ENCODE measurements at places on chromosomes 11 and 22.
A peak's percentile ranks its signal among the peaks of the same experiment; 100 is the strongest.

DNA sequence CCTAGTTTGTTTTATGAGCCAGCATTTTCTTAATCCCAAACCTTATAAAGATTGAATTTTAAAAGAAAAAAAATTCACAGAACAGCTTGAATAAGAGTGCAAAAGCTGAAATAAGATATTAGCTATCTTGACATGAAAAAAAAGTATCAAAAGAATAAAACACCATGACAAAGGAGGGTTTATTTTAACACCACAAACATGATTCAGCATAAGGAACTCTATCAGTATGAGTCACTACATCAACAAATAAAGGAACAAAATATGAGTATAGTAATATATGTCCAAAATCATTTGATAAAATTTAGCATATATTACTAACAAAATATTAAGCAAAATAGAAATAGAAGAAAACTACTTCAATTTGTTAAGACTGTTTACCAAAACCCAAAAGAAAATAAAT, 9.6 kb upstream of the LMO1 start:
- no peak for DNase-seq

DNA sequence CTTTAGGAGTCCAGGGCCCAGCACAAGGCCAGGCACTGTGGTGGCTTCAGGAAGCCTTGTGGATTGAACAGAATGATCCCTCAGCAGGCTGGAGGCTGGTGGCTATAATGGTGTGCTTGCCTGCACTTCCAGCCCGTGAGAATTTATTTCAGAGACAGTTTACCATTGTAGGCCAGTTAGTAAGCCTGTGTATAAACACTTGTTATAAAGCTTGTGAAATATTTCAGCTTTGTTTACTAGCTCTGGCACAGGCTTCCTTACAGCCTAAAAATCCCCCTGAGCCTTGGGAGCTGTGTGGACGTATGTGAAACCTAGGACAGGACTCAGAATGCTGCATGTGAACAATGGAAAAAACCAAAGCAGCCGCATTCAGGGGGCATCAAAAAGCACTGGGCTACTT, 26.6 kb upstream of the ACER3 start:
- DNase-seq = no peak

GRCh38 chr11:82703796-82704195, 29.9 kb downstream of the FAM181B start:
- no peak for DNase-seq

DNA sequence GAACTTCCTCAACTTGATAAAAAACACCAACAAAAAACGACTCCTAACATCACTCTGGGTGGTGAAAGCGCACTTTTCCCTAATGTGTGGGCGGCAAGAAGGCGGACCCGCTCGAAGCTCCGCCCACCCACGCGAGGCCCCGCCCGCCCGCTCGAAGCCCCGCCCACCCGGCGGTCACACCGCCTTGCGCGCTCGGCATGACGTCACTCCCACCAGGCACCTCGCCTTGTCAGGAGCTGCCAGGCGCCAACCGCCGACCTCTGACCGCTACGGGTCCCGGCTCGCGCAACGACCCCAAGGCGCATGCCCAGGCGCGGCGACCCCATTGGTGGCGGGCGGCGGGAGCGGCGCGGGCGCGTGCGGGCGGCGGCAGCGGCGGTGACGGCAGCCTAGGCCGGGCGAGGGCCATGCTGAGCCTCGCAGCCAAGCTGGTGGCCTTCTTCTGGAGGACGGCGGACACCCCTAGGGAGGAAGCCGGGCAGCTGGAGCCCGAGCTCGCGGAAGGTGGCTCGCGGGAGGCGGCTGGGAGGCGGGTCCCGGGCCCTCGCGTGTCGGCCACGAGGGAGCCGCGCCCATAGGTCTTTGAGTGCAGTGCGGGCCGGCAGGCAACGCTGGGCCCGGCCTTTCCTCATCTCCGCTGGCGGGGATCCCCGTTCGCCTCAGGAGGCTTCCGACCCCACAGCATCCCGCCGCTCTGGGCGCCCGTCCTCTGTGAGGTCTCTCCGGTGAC, at the start of gene MOV10L1:
TSS of gene MOV10L1 (plus strand) at position 325 of the 730 bp plus-strand sequence. CDS start at position 408, 83 bp downstream.
- DNase-seq = no peak

DNA sequence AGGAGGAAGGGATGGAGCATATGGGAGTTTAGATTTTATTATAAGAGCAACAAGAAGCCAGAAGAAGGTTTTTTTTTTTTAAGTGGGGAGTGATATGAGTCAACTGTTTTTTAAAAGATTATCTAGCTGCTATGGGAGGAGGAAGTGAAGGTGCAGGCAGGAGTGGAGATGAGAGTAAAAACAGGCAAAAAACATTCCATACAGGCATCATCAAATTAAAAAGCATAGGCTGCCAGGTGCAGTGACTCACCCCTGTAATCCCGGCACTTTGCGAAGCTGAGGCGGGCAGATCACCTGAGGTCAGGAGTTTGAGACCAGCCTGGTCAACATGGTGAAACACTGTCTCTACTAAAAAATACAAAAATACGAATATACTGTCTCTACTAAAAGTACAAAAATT, 368.4 kb upstream of the MTNR1B start:
- DNase-seq = no peak

DNA sequence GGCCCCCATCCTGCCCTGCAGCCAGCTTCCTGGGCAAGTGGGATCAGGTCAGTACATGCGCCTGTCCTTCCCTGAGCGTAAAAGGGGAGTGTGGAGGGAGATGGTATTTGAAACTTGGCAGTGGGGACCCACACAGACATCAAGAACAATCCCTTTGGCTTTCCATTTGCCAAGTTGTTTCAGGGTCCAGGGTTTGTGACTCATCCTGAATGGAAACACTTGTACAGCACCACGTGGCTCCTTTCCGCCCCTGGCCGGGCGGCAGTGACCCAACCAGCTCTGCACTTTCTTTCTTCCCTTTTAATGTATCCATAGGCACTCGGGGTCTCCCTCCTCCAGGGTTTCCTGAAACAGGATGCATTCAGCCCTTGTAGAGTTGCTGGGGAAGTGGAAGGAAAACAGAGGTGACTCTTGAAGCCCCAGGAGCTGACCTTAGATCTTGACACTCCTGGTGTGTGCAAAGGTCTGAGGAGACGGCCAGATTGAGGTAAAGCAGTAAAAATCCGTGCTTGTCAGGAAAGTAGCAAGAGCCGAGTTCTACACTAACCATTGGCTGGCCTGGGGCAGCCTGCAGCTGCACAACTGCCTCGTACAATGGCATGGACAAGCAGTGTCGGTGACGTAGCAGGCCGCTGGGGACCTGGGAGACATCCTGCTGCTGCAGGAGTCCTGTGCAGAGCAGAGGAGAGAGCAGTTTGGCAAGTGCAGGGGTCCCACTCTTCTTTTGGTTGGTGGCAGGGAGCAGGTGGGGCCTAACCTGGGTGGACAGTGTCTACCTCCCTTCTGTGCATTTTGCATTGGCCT, 189.8 kb downstream of the SNX19 start:
- DNase-seq = no peak

- DNase-seq = no peak
Observed at GRCh38 chr22:39482768-39483167, 19.3 kb upstream of the MIEF1 start.

GRCh38 chr11:13115380-13115675, 106.2 kb downstream of the RASSF10 start:
- DNase-seq = no peak

DNA sequence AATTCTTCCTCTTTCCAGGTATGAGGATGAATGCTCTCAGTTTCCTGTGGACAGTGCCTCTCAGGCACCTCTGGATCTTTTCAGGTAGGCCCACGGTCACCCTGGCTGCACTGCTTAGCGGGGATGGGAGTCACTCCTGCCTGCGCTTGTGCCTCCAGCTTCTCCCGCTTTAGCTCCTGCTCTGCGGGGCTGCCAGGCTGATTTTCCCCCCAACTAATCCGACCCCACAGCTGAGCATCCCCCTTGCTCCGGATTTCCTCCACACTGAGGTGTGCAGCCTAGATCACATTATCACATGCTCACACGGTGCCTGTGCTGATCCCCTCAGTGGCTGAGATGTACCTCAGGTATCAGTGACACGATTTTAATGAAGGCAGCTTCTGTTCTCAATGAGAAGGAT, 879.1 kb downstream of the OPCML start:
- no peak for DNase-seq

- no peak for DNase-seq
Observed at GRCh38 chr11:75302371-75302770, 49.1 kb downstream of the ARRB1 start.

DNA sequence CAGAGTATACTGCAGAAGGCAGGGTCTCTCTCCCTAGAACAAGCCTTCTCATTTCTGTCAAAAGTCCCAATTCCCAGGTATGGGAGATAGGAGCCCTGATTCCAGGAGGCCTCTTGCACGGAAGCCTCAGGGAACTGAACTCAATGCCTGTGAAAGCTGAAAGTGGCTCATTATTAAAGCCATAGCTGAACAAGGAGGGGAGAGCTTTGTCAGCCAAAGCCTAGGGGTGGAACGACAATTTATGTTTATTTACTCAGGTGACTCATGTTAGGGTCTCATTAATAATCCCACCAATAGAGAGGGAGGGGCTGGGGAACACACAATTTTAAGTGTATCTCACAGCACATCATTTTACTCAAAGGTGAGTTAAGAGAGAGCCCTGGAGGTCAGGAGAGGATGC, 44.9 kb downstream of the DSCAML1 start:
- DNase-seq = no peak

DNA sequence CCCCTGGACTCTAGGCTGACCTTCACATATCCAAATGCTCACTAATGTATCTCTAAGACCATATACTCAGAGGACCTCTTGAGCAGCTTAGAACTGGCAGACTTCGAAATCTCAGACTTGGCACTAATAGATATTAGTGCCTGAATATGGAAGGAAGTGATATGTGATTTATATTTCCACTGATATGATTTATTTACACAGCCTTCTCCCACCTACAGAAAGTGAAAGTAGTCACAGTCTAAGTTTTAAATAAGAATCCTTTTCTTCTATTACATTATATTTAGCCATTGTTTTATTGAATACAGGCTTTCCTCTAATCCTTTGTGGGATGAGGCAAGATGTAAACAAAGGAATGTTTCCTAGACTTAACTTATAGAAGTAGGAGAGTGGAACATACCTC, 6.7 kb upstream of the NAV2 start:
- no peak for DNase-seq

DNA sequence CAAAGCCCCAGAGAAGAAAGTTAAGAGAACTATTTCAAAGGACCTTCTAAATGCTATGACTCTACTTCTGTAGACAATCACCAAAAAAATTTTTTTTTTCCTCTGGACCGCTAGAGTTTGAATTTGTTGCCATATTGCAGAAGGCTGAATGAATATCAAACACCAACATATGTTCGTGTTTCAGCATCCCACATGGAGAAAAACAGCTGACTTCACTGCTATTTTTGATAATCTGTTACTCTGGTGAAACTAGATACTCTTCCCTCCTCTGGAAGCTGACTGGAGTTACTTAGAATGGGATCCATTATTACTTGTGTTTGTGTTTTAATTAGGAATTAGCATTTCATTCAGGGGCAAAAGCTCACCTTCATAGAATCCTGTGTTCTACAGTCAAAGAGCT, 447.0 kb downstream of the AASDHPPT start:
- DNase-seq = no peak

GRCh38 chr11:130905512-130905911, 10.8 kb downstream of the SNX19 start:
- DNase-seq = no peak

DNA sequence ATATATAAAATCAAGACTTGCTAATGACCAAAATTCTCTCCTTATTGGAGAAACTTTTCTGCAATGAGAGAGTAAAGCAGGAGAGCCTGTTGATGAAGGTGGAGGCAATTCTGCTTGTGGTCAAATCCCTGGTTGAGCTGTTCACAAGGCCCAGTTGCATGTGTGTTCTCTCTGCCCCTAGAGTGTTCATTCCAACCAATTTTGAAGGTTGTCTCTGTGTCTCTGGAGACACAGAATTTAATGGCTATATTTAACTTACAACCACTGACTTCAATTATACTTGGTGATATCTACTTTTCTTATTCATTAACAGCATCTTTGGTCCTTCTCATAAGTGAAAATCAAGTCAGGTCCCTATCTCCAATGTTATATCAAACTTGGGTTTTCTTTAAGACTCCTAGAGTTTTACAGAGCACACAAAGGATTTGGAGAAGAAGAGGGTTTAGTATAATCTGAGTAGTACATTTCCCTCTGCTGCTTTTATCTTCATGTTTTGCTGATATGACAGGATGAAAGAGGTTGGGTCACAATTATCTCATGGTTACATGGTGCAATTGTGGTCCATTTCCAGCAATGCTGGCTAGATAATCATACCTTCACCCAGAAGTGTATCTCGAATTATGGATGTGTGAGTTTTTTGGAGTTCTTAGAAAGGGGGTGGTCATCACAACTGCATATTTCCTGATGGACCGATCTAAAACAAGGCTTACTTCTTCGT, 4.0 kb downstream of the OOSP4A start:
- no peak for DNase-seq

DNA sequence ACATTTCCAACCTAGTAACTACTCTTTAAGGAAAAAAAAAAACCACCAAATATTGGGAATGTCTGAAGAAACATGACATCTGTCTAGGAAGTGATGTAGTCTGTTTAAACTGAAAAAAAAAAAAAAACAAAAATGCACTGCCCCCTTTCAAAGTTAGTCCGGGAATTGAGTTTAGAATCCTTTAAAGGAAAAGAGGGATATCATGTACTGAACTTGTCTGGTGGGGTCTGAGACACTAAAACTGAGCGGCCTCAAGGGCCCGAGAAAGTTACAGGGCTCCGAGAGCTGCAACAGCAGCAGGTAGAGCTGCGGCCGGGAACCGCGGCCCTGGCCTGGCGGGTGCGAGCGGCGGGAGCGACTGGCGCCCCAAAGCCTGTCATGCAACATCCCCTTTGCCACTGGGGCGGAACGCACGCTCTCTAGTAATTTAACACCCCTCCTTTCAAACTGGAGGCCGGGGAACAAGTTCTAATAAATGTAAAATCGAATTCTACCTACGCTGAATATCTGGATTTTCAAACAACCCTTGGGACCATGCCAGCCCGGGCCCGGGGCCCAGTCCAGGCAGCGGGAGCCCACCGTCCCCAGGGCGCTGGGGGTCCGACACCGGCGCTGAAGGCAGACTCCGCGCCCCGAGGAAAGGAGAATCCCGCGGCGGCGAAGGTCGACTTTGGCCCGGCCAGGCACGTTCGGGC, 736 bp downstream of the RDX start:
- DNase-seq = no peak

GRCh38 chr11:27506200-27507182, at the start of gene LIN7C:
TSS of gene LIN7C (minus strand) at chr11:27506769. CDS start at chr11:27506752, 17 bp downstream.
- peak; percentile 88 for DNase-seq

DNA sequence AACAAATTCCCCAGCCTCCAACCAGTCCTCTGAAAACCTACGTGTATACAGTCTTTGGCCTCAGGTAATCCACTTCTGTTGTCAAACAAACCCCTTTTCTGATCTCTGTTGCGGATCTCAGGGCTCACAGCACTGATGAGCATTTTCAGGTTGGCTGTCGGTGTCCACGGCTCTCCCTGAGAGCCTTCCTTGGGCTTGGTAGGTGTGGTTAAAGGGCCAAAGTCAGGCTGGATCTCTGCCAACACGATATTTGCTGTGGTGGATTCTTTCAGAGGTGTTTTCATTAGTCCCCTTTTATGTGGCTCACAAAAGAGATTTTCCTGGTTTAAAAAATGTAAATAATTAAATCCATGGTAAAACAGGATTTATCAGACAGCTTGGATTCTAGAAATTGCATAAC, 2.9 kb downstream of the E2F8 start:
- DNase-seq = no peak

Measured in stimulated activated CD4-positive, alpha-beta T cell treated with anti-CD3 and anti-CD28 coated beads, Interleukin-15, amount 100 ng/mL, for 1 hour (primary cell).